ENCODE measurements at places on chromosomes 6 and 20. TPM values are rescaled to one million over a fixed set of nuclear protein-coding genes. Genes with fewer than 3 reads are reported as not detected.

Gene CNR1
- not detected for total RNA-seq

Gene HEY2
- total RNA-seq, result 0.14 TPM

Gene SNX9
- total RNA-seq, result 21.9 TPM

Gene NR2E1
- not detected for total RNA-seq

Gene C6orf52
- 1.2 TPM for total RNA-seq

Gene SAYSD1
- 21.6 TPM for total RNA-seq

Gene SOBP
- total RNA-seq, result not detected

Gene TFAP2D
- total RNA-seq, result not detected

Gene KCNQ2
- total RNA-seq, result not detected

Gene BTN1A1
- total RNA-seq, result not detected

Gene NTSR1
- total RNA-seq, result 0.30 TPM

Gene SLC35F1
- total RNA-seq, result not detected

Gene ZFP57
- total RNA-seq, result not detected

Gene MARCKS
- 2.7 TPM for total RNA-seq

Gene MLN
- total RNA-seq, result not detected

Gene KCNB1
- not detected for total RNA-seq

Gene BCL2L1
- 20.8 TPM for total RNA-seq

Gene HSPA12B
- total RNA-seq, result not detected

Gene MICB
- total RNA-seq, result 26.3 TPM

Gene ARMH2
- total RNA-seq, result 4.7 TPM

Gene MDFI
- not detected for total RNA-seq

Gene C20orf144
- total RNA-seq, result 0.61 TPM

Gene MCCD1
- total RNA-seq, result not detected

Gene PAX1
- total RNA-seq, result not detected

Gene DEF6
- 231 TPM for total RNA-seq

Gene WFDC5
- total RNA-seq, result not detected

Gene L3MBTL1
- 22.5 TPM for total RNA-seq

Gene LINC00237
- total RNA-seq, result not detected

Gene RIPOR2
- 420 TPM for total RNA-seq

Gene BPIFB1
- not detected for total RNA-seq

Gene ANKRD60
- total RNA-seq, result not detected

Gene DNMT3B
- 0.38 TPM for total RNA-seq

Gene KCNK15
- total RNA-seq, result not detected

Gene SASH1
- total RNA-seq, result 0.26 TPM
